ENCODE measurements at places on chromosomes 4 and X.

- no peak for DNase-seq
These were observed 991 bp upstream of the ITIH6 start for GRCh38 chrX:54799046-54799445.

GRCh38 chr4:101970547-101971155 lies 180.1 kb downstream of the BANK1 start:
- DNase-seq: no peak

GRCh38 chr4:88705805-88706492 lies 8.3 kb upstream of the NAP1L5 start:
- no peak for DNase-seq

DNA sequence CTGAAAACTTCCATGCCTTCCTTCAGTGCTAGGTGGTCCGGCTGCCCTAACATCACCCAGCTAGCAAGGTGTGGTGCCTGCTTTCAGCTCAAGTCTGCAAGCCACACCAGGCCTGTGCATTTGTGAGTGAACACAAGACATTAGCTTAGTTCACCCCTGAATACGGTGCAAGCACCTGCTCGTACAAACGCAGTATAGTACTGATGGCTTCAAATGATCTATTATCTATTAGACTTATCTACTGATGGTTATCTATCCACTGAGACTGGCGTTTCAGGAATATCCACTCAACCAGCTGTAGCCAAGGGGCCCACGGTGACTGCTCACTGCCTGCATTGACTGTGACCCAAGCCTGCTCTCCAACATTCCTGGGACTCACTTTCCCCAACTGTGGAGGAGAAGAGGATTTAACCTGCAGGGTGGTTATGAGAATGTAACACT lies 155.9 kb downstream of the SHOX start:
- DNase-seq: no peak

DNA sequence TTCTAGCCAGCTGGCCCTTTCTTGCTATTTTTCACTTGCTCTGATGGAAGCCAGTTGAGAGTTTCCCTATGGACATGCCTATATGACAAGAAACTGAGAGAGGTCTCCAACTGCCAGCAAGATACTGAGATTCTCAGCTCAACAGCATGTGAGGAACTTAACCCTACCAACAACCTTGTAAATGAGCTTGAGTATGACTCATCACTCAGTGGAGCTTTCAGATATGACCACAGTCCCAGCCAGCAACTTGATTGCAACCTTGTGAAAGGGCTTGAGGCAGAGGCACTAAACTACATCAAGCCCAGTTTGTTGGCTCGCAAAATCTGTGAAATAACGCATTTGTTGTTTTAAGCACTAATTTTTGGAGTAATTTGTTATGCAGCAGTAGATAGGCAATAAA lies 175.8 kb downstream of the COMMD8 start:
- no peak for DNase-seq
